ENCODE measurements at places on chromosomes 7 and 10.

GRCh38 chr7:128240696-128241386, at the start of gene LEP:
Gene LEP (plus strand): TSS chr7:128241278. CDS start chr7:128252019, 10,741 bp downstream.
- DNase-seq: no peak

DNA sequence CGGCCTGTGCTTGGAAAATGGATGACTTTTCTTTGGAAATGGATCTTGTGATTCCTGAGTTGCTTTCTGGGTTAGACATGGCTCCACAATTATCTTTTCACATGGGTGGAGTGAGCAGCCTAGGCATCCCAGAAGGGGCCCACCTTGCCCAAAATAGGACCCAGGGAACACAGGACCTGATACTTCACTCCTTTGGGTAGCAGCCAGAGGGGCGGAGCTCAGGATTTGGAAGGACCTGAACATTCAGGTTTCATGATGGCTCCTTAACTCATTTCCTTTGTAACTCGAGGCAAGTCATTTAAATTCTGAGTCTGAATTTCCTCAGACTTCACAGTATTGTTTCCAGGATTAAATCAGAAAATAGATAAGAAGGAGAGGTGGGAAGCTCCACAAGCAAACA, 178.3 kb upstream of the ZMIZ1 start:
- no peak for DNase-seq

GRCh38 chr10:78470267-78471103, 436.8 kb downstream of the RPS24 start:
- DNase-seq: no peak

DNA sequence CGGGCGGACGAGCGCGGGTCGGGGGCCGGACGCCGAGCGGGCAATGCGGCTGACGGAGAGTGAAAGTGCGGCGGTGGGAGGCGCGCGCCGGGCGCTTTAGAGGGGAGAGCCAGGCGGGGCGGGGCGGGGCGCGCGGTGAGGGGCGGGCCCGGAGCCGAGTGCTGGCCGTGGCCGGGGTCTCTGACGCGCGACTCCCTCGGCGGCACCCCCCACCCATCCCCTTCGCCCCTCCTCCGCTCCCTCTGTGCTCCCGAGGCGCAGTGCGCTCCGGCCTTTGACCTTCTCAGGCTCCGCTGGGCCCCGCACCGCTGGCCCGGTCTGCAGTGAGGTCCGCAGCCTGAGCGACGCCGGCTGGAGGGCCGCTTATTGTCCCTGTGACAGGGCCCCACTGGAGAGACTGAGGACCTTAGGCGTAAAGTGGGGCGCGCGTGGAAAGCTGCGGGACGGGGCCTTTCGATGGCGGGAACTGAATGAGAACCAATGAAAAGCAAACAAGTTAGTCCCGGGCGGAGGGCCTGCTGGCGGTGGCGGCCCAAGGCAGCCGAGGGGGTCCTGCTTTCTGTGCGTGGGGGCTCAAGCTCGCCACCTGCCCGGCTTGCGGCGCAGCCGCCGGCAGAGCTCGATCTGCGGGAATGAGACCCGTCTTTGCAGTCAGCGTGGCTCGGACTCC, at the start of gene CXCL12:
TSS of gene CXCL12 (minus strand) at position 72 of the 670 bp plus-strand sequence. CDS start 92 bp downstream, outside the sequence.
- DNase-seq: peak; percentile 82

- no peak for DNase-seq
Observed at GRCh38 chr10:119831656-119832055, 41.0 kb downstream of the MCMBP start.

DNA sequence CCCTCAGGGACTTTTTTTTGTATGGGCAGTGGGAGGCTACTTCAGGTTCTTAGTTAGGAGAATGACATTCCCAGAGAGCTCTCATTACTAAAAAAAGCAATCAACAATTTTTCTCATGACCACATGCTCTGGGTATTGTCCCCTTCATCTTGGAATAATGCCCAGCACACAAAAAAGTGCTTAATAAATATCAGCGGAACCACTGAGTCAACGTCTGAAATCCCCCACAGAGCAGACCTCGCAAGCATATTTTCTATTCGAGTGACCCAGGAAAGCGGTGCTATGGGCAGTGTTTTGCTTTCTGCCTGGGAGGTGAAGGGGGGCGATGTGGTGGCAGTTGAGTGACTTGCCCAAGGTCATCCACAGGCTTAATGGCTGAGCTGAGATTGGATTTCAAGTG, 493.4 kb upstream of the ZMIZ1 start:
- DNase-seq: no peak

DNA sequence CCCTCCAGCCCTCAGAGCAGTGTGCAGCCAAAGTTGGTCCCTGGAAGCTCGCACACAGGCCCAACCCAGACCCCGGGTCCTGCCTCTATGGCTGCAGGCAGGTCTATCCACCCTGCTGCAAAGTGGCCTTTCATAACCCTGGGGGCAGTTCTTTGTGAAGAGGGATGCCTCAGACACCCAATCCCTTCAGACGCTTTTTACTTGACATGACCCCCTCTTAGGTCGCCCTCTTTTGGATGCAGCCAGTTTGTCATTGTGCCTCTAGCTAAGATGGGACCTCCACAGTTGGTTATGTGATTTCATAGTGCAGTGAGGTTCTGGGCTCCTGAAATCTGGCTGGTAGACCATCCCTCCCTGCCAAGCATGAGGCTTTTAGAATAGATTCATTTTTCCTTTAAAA, 27.3 kb downstream of the SMKR1 start:
- no peak for DNase-seq

Data from GM03348 (cell line).